ENCODE measurements at places on chromosomes 5 and 9.

DNA sequence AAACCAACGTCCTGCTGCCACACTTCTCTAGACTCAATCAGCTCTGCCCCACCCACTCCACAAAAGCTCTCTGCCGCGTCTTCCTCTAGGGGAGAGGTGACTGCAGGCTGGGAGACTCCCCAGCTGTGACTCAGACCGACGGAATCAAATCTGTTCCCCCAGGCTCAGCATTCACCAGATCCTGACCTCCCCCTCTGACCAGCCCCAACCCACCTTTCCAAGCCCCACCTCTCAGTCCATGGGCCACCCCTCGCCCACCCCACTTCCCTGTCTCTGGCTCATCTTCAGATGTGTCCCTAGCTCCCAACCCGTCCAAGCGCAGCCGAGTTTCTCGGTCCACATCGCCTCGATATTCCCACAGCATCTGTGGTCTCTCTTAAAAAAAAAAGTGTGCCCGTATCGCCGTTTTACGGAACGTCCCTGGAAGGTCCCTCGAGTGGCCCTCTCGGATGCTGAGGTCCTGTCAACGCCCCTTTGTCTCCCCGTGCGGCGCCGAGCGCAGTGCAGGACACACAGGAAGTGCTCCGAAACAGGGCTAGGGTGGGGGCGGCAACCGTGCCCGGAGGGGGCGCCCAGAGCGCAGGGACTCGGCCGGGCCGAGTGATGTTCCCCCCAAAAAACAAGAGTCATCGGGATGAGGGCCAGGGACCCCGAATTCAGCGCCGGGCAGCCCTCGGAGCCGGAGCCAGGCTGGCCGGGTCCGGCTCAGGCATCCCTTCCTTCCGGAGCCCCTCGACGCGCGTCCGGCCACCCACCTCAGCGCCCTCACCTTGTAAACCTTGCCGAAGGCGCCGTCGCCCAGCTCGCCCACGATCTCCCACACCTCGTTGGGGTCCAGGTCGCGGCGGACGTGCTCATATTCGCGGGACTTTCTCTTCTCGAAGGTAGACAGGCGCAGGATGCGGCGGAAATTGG, 649 bp downstream of the STK10 start:
- DNase-seq: peak; percentile 35

- no peak for DNase-seq
These were observed 84.8 kb upstream of the NEURL1B start for GRCh38 chr5:172556262-172556661.

GRCh38 chr5:43017428-43017815, 22.7 kb downstream of the ANXA2R start:
- no peak for DNase-seq

DNA sequence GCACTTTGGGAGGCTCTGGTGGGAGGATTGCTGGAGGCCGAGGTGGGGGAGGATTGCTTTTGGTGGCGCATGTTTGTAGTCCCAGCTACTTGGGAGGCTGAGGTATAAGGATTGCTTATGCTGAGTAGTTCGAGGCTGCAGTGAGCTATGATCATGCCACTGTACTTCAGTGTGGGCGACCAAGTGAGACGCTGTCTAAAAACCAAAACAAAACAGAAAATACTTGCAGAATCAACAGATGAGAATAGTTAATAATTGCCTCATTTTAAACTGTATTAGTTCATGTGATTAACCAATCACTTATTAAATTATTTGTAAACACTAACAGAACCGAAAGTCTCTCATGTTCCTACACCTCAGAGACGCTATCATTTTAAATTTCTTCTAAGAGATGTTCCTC, 118.1 kb downstream of the CCDC171 start:
- DNase-seq: no peak

- DNase-seq: no peak
These were observed 120.4 kb downstream of the RAPGEF6 start for GRCh38 chr5:131514316-131515283.

DNA sequence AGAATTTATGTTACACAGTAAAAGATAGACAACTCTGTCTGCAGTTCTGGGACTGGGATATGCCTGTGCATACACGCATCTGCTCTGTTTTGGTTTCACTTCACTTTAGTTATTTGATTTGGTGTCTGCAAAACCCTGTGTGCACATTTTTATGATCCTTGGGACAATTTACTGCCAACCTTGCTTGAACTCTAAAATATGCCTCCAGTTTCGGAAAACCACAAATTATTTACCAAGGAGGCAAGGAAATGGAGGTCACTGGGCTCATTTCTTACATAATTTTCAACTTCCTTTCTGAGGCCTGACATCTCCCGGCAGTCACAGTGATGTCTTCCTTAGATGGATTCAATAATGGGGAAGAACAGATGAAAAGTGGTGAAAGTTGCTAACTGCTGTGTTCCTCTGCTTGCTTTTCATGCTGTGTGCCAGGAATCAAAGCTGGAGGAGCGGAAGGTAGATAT, 61.2 kb upstream of the TAF11L2 start:
- DNase-seq: no peak

DNA sequence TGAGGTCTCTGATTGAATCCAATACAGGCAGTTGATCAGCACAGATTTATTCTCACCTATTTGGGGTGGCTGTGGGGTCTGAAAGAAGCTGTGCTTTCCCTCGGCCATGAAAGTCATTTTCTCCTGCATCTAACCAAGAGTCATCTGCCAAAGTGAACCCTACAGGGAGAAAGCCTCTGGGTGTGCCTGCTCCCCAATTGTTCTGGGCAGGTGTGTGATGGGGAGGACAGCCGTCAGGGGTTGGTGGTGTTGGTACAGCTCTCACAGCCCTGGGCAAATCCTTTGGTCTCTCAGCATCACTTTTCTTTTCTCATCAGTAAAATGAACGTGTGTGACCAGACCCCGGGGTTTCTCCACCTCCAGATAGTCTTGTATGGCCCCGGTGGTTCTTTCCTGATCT, 2.5 kb downstream of the PHF2 start:
- no peak for DNase-seq

DNA sequence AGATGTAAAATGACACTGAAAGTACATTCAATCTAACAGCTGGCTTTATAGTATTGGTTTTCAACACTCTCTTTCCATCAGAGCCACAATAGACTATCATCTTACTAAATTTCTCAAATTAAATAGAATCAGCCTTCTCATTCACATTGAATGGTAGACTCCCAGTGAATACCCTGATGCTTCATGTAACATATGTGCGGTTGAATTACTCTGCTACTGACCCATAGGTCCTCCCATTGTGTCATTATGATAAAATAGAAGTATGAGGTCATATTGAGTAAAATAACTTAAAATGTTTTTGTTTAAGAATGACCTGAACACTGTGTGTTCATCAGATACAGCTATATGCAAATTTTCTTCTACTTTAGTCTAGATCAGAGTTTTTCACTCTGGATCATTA, 75.9 kb upstream of the ADAMTSL1 start:
- DNase-seq: no peak

GRCh38 chr9:72351538-72352453, 13.2 kb downstream of the ZFAND5 start:
- no peak for DNase-seq

DNA sequence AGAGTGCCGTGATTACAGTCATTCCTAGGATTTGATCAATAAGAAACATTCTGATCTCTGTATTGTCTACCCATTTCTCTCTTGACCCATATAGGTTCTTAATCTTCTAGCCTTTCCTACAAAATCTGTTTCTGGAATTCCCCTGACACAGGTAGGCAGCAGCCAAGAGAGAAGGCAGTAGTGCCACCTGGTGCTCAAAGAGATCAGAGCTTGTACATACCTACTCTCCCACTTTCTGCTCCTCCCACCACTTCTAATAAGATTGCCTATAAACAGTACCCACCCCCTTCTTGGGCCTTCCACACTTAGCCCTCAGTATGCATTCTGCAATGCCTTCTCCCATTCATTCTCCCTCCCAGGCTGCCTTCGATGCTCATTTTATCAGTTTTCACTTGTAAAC, 117.4 kb upstream of the RORB start:
- DNase-seq: peak; percentile 79

GRCh38 chr5:102796009-102796408, 40.9 kb downstream of the PAM start:
- DNase-seq: peak; percentile 10

- DNase-seq: peak; percentile 23
These were observed 85.4 kb downstream of the KCNN2 start for GRCh38 chr5:114447084-114447773.

GRCh38 chr5:131757830-131758519, 38.8 kb downstream of the FNIP1 start:
- no peak for DNase-seq

DNA sequence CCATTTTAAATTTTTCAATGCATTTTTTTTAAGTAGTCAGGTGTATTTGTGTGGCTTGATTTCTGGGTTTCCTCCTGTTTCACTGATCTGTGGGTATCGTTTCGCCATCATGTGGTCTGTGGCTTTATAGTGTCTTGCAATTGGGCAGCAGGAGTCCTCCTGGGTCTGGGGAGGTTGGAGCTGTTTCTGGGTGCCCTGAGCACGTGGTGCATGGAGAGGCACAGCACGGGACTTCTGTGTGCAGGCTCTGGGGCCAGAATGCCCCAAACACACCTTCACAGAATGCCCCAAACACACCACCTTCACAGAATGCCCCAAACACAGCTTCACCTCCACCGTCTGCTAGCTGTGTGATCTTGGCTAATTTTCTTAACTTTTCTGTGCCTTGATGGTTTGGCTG, 82.6 kb upstream of the COL5A1 start:
- DNase-seq: no peak

DNA sequence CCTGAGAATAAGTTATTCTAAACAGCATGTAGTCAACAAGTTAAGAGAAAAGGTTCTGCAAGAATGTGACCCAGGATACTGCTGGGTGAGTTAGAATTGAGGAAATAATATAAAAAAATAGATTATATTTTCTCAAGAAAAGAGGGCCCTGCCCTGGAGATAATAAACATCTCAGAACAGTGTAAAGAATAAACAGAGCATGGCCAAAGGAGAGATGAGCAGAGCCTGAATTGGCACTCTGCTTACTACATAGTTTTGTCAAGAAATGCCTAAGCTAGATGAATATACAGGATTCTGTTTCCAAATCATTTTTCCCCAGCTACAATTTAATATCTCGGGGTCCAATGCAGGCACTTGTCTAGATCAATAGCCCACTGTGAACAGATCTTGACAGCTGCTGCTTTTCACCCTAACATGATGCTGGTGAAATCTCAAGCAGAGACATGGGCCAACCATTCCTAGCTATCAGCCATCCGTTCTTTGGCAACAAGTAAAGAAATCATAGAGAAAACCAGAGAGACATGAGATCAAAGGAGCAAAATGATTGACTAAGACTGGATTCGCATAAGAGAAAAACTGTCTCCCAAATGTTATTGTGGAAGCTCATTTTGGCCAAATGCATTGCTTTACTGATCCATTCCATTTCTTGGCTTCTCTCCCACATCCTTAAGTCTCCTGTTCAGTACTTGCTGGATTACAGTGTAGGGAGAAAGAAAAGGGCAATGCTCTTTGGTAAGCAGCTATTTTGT, 173.2 kb downstream of the PRELID2 start:
- DNase-seq: no peak

- no peak for DNase-seq
These were observed 11.7 kb upstream of the SLC12A7 start for GRCh38 chr5:1123418-1124147.

DNA sequence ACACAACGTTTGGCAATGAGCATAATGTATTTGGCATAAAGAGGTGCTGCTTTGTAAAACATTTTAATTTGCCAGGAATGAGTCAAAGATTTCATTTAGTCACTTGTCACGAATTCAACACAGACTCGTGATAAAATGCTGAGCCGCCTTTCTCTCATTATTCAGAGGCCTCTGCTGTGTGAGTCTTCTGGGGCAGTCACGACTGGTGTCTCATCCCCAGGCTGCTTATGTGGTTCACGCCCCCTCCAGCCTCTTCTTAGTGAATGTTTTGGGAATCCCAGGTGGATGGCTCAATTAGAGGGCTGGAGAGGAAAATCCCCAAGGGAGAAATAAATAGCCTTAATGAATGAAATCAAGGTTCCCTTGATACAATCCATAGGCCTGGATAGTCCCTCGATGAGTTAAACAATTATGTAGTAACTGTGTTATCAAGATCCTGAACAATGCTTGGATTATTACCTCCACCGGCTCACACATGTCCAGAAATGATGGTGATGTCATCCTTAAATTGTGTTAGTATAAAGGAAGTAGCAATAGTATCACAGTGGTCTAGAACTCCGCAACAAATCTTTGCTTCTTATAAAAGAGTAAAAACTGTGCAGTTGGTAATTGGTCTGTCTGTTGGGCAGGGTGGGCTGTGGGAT, 192.1 kb upstream of the ADAMTS16 start:
- DNase-seq: no peak

DNA sequence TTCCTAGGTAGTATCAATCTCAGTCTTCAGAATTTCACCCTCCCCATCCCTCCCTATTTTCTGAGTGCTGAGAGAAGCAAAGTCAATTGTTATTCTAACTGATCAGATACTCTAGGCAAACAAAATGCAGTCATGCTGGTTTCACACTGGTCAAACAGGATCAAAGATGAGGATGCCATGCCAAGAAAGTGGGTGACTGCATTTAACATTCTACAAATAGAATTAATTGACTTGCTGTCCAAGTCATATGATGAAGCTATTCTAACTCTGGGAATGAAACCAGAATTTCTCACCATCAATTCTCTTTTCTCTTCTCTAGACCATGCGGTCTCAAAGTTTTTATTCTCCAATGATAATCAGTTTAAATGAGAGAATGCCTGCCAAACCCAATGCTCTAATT, 112.5 kb downstream of the CTNND2 start:
- peak; percentile 24 for DNase-seq

- no peak for DNase-seq
These were observed 26.2 kb downstream of the WWC1 start for GRCh38 chr5:168317521-168318147.

GRCh38 chr5:1320436-1321344, 24.2 kb downstream of the CLPTM1L start:
- no peak for DNase-seq

DNA sequence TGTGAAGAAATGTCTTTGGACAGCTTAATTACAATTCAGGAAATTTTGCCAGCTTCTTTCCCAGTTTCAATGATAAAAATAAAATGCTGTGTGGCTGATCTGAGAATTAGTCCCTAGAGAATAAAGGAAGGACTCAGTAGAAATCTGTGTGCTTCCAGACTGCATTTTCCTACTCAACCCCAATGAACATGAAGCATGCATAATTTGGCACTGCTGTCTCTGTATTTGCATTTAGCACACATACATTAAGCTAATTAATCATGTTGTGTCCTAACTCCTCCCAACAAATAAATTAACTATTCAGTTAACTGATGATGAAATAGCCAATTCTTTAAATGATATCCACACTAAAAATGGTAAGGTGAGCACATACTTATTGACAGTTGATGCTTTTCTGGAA, 380.0 kb upstream of the RORB start:
- no peak for DNase-seq

GRCh38 chr9:135608999-135609317, 30.4 kb downstream of the GLT6D1 start:
- DNase-seq: no peak

GRCh38 chr9:134637241-134637640, 4.4 kb upstream of the COL5A1 start:
- no peak for DNase-seq

GRCh38 chr5:113067635-113068344, 91.2 kb downstream of the DCP2 start:
- no peak for DNase-seq

Measured in T47D (cell line).